ENCODE measurements at places on chromosomes 5 and 9. TPM values are rescaled to one million over a fixed set of nuclear protein-coding genes. Genes with fewer than 3 reads are reported as not detected.
A peak's percentile ranks its signal among the peaks of the same experiment; 100 is the strongest.

GRCh38 chr5:37569466-37569865 is 190.3 kb downstream of the WDR70 start:
- DNase-seq: no peak
- no peak overlapping the region for H3K4me3 ChIP-seq
- H3K27ac ChIP-seq: no peak overlapping the region
- H3K36me3 ChIP-seq: no peaks in the 10 kb centered on the region
- no peaks in the 10 kb centered on the region for H3K27me3 ChIP-seq
- H3K4me1 ChIP-seq: peaks cover 10% of the 10 kb centered on the region

GRCh38 chr9:98215271-98215670 is 22.8 kb upstream of the CORO2A start:
- DNase-seq: peak; percentile 37
- H3K36me3 ChIP-seq: peaks cover 53% of the 10 kb centered on the region
- no peaks in the 10 kb centered on the region for H3K4me1 ChIP-seq
- 0 out of 2 replicates have a peak overlapping the region, but pooled peaks have one; percentile 12 for H3K27ac ChIP-seq
- no peaks in the 10 kb centered on the region for H3K27me3 ChIP-seq

- no peak for DNase-seq
- H3K27me3 ChIP-seq: peaks cover 4% of the 10 kb centered on the region
- H3K4me3 ChIP-seq: no peak overlapping the region
- H3K4me1 ChIP-seq: no peaks in the 10 kb centered on the region
- no peaks in the 10 kb centered on the region for H3K36me3 ChIP-seq
These were observed 127.0 kb downstream of the TENT4A start for GRCh38 chr5:6840136-6840793.

GRCh38 chr9:33923998-33924701 is 107.2 kb downstream of the UBE2R2 start:
- H3K4me1 ChIP-seq: no peaks in the 10 kb centered on the region
- H3K36me3 ChIP-seq: peaks cover 39% of the 10 kb centered on the region
- no peaks in the 10 kb centered on the region for H3K27me3 ChIP-seq
- H3K27ac ChIP-seq: no peak overlapping the region
- no peak overlapping the region for H3K4me3 ChIP-seq

- H3K36me3 ChIP-seq: no peaks in the 10 kb centered on the region
- peak overlapping the region; percentile 64 for H3K4me3 ChIP-seq
- DNase-seq: no peak
- peaks cover 47% of the 10 kb centered on the region for H3K27me3 ChIP-seq
- H3K27ac ChIP-seq: no peak overlapping the region
These were observed 831 bp downstream of the IGFBPL1 start for GRCh38 chr9:38423273-38423972.

DNA sequence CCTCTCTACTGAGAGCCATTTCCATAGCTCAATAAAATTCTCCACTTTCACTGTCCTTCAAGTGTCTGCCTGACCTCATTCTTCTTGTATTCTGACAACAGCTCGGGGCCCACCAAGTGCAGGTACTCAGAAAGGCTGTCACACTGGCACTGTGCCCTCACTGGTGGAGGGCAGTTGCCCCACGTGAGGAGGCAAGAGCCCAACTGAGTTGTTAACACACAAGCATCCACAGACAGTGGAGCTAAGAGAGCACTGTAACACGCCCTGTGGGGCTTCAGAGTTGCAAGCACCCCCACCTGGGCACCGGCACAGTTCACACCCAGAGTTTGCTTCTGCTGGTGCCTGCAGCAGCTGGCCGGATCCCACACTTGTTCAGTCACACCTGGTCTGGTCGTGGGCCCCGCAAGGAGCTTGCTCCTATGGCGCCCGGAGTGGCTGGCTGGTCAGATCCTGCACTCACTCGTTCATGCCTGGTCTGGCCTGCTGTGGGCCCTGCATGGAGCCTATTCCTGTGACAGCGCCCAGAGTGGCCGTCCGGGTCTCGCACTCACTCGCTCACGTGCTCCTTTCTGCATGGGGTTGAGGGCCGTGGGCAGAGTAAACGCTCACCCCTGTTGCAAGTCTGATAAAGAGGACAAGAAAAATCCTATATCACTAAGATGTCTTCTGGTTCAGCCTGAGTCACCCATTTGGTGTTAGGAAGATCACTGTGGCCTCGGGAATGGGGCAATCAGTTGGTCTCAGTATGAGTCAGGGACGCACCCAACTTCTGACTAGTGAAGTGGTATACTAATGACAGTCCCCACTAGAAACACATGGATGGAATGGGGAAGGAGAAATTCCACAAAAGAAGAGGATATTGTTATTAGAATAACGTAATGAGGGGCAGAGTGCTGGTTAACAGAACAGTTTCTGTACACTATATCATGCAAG is 87.0 kb upstream of the CCNH start:
- H3K27me3 ChIP-seq: no peaks in the 10 kb centered on the region
- DNase-seq: peak; percentile 52
- H3K36me3 ChIP-seq: no peaks in the 10 kb centered on the region
- H3K27ac ChIP-seq: no peak overlapping the region
- no peaks in the 10 kb centered on the region for H3K4me1 ChIP-seq
- no peak overlapping the region for H3K4me3 ChIP-seq

DNA sequence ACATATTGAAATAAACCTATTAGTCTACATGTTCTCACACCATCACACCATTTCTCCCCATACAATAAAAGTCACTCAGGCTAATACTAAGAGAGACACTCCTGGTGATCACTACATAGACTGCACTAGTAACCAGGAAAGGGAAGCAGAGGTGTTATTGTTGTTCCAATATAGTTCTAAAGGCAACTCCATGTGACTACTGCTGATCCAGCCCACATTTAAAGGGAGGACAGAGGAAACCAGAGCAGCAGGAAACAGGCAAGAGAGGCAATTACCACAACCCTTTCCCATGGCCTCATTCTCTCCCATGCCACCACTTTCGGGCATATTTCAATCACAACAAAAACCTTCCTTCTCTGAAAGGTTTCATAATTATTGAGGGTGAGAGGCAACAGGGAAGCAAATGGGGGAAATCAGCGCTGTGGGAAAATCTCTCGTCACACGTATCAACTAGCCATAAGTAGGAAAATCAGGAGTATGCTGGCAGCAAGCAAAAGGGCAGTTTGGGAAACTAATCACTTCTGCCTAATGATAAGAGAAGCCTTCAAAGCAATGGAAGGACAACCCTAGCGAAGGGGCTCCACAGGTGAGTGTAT is 1.8 kb downstream of the UBAP2 start:
- H3K27ac ChIP-seq: no peak overlapping the region
- H3K36me3 ChIP-seq: no peaks in the 10 kb centered on the region
- H3K4me1 ChIP-seq: peaks cover 17% of the 10 kb centered on the region
- peak; percentile 36 for DNase-seq
- H3K4me3 ChIP-seq: peak overlapping the region; percentile 82

DNA sequence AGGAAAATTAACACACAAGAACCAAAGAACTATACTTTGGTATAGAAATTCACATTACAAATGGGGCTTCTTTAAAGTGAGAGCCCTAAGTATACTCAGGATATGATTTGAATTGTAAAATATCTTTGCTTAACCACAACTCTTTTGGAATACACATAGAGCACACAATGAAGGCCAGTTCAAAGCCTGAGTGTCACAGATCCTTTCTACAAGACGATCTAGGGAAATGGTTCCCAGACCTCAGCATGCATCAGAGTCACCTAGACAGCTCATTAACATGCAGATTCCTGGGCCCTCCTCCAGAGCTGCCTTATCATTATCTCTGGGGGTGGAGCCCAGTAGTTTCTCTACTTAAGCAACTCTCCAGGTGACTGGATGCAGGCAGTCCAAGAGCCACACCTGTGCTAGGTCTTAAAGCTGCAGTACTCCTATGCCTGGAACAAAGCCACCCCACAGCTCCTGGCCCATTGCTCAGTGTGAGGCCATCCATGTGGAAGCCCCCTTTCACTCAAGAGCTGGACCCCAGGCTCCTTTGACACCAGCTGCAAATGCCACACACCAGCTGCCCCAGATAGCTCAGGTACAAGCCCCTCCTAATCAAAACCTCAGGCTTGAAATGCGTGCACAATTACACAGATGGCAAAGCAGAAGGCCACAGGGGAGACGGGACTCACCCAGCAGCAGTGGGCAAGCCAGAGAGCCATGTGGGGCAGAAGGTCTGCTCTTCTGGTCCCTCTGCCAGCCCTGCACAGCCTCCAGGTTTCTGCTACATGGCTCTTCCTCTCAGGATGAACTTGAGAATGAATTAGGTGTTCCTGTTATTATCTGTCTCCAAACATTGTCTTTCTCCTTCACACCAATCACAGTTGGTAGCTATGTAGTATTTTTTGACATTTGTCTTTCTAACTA is 106.1 kb downstream of the SH3TC2 start:
- H3K4me1 ChIP-seq: no peaks in the 10 kb centered on the region
- no peak overlapping the region for H3K27ac ChIP-seq
- no peaks in the 10 kb centered on the region for H3K36me3 ChIP-seq

GRCh38 chr5:173328844-173329490 is 753 bp upstream of the STC2 start:
- H3K27ac ChIP-seq: peak overlapping the region; percentile 86
- H3K36me3 ChIP-seq: peaks cover 18% of the 10 kb centered on the region
- DNase-seq: peak; percentile 94
- H3K4me1 ChIP-seq: peaks cover 29% of the 10 kb centered on the region
- peak overlapping the region; percentile 88 for H3K4me3 ChIP-seq

DNA sequence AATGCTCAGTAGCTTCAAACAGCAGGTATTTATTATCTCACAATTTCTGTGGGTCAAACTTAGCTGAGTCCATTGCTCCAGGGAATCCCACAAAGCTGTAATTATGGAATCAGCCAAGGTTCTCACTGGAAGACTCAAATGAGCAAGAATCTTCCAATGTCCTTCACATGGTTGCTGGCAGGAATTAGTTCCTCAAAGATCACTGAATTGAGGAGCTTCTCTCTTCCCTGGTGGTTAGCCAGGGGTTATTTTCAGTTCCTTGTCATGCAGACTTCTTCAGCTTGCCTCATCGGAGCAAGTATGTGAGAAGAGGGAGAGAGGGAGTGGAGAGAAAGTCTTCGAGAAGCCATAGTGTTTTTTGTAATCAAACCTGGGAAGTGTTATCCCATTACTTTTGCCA is 2331.9 kb downstream of the MAT2B start:
- H3K36me3 ChIP-seq: no peaks in the 10 kb centered on the region
- no peaks in the 10 kb centered on the region for H3K4me1 ChIP-seq
- no peak overlapping the region for H3K4me3 ChIP-seq
- DNase-seq: no peak
- no peaks in the 10 kb centered on the region for H3K27me3 ChIP-seq
- H3K27ac ChIP-seq: no peak overlapping the region

- no peaks in the 10 kb centered on the region for H3K4me1 ChIP-seq
- H3K36me3 ChIP-seq: no peaks in the 10 kb centered on the region
- H3K27me3 ChIP-seq: no peaks in the 10 kb centered on the region
- H3K4me3 ChIP-seq: no peak overlapping the region
- H3K27ac ChIP-seq: no peak overlapping the region
- DNase-seq: no peak
These were observed 188.9 kb downstream of the NSG2 start for GRCh38 chr5:174234388-174234787.

- H3K27ac ChIP-seq: no peak overlapping the region
- H3K4me3 ChIP-seq: no peak overlapping the region
- no peaks in the 10 kb centered on the region for H3K27me3 ChIP-seq
These were observed 44.5 kb downstream of the INSYN2B start for GRCh38 chr5:169935762-169936161.

DNA sequence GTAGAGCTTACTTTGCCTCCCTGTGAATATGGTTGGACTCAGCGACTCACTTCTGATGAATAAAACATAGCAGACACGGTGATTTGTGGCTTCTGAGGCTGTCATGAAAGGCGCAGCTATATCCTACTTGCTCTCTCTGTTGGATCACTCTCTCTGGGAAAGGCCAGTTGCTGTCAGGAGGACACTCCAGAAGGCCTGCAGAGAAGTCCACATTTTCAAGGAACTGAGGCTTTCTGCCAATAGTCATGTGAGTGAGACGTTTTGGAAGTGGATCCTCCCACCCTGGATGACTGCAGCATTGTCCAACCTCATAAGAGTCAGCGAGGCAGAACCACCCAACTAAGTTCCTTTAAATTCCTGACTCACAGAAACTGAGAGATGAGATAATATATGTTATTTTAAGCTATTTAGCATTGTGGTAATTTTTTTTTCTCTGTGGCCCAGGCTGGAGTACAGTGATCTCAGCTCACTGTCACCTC is 156.0 kb upstream of the MAST4 start:
- no peaks in the 10 kb centered on the region for H3K27me3 ChIP-seq
- no peaks in the 10 kb centered on the region for H3K36me3 ChIP-seq
- 0 out of 2 replicates have a peak overlapping the region, but pooled peaks have one; percentile 30 for H3K4me3 ChIP-seq
- H3K27ac ChIP-seq: peak overlapping the region; percentile 61
- DNase-seq: peak; percentile 93
- peaks cover 16% of the 10 kb centered on the region for H3K4me1 ChIP-seq

- peak overlapping the region; percentile 24 for H3K4me3 ChIP-seq
- no peaks in the 10 kb centered on the region for H3K27me3 ChIP-seq
- peak; percentile 40 for DNase-seq
- H3K36me3 ChIP-seq: no peaks in the 10 kb centered on the region
These were observed 27.1 kb upstream of the TENT2 start for GRCh38 chr5:79585116-79585515.

GRCh38 chr5:173430394-173430793 is 102.2 kb upstream of the STC2 start:
- H3K27me3 ChIP-seq: no peaks in the 10 kb centered on the region
- H3K4me3 ChIP-seq: no peak overlapping the region
- no peak overlapping the region for H3K27ac ChIP-seq
- H3K4me1 ChIP-seq: peaks cover 4% of the 10 kb centered on the region
- DNase-seq: no peak

DNA sequence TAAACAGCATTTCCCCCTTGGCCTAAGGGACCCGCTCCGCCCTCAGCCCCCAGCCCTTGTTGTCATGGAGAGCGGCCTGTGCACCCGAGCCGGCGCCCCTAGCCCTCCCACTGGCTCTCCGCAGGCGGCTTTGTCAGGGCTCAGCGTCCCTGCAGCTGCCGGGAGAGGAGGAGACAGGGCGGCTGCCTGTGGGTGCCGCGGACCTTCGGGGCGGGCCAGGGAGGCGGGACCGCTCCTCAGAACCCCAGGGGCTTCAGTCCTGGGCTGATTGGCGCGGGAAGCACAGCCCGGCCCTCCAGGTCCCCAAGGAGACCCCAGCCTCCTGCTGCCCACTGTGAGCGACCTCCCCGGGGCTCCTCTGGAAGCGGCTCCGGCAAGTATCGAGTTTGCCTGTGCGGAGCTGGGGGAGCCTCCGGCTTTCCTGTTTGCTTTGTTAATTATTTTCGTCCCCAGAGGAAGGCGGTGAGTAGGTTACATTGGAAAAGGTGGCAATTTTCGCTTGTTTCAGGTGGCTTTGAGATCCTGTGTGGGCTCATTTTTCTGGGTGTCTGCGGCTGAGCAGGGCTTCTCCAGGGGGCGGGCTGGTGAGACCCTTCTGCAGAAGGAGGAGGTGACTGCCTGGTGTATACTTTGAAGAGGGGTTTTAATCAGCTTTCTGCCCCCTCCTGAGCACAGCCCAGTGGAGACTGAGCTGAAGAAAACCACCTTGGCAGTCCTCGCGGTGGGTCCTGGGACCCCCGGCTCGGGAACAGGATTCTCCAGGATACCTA is at the start of gene FGD3:
Gene FGD3 (plus strand): TSS at position 256 of the 770 bp plus-strand sequence. CDS start 28,734 bp downstream, outside the sequence.
- no peaks in the 10 kb centered on the region for H3K36me3 ChIP-seq
- H3K27me3 ChIP-seq: peaks cover 24% of the 10 kb centered on the region
- H3K4me3 ChIP-seq: peak within 1 kb of the TSS; percentile 70
- no peak within 1 kb of the TSS for H3K27ac ChIP-seq

The MYMK gene
- not detected for total RNA-seq

The BHMT gene
- not detected for total RNA-seq

The C1QTNF3 gene
- 0.11 TPM for total RNA-seq

The HAUS6 gene
- total RNA-seq: 9.4 TPM

The SPAG8 gene
- 0.76 TPM for total RNA-seq

The FBLL1 gene
- total RNA-seq: 1.3 TPM

The DOK3 gene
- 0.25 TPM for total RNA-seq

The SPINK13 gene
- not detected for total RNA-seq
